HuH-7.5 (cell line): ENCODE measurements at places on chromosomes 2 and 18.
A peak's percentile ranks its signal among the peaks of the same experiment; 100 is the strongest.

DNA sequence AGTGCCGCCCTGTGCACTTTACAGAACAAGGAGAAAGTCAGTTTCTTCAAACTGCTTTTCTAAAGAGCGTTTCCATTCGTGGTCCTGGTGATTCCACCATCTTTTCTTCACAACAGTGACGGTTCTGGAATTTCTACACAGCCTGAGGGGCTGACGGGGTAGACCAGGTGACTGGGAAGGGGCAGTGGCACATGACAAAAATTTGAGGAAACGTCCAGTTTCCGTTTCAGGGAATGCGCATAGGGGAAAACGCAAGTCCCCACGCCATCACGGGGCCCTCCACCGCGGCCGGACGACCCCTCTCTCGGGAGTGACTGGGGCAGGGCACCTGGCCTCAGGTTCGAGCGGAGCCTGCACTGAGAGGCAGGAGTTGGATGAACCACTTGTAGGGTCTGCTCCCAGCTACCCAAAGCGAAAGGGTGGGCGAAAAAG, 980 bp upstream of the SPTBN1 start:
- DNase-seq: peak; percentile 31

DNA sequence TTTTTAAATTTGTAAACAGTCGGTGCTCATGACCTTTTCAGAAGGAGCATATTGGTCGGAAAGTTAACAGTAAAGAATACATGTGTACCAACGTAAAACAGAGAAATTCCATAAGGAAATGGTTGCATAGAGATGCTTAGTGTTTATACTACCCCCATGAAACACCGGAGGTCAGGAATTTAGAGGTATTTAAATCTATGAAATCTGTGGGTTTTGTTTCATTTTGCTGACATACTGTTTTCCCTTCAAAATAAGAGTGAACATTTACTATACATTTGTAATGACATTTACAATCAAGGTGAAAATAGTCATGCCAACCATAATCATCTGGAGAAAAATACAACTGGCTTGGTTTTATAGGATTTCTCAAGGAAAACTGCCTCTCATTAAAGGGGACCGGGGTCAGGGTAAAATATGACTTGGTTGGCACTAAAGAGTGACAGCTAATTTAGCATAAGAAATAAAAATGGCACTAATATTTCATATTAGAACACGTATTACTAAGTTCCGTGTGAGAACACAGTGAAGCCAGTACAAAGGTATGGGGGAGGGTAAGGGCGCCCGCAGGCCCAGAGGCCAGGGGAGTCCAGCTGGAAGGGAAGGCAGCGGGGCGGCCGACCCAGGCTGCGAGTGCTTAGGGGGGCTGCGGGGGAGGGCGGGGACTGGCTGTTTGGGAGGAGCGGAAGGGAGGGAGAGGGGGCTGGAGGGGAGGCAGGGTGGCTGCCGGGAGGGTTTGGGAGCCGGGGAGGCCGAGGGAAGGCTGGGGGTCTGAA, 1.1 kb upstream of the RNU4ATAC start:
- peak; percentile 22 for DNase-seq

DNA sequence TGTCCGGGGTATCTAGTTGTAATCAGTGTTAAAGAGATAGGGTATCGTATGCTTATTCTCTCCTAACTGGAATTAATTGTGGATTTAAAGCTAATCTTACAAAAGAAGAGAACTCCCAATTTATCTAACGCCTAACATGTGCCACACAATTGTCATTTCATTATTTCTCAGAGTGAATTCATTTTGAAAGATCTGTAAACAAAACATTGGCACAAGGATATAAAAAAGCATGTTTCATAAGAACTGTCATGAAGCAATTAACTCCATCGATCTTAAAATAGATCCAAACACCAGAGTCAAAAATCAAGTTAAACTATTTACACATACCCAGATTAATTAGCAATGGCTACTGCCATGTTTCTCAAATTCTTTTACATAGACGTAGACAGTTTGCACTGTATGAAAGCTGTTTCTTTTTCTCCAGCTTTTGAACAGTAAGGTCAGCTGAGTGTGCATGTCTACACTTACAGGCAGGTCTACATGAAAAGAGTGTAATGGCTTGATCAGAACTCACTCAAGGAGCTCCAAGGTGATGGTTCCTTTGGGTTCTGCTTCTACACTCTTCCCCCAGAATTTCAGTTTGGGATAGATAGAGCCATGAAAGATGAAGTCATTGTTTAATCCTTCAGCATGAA, 38.8 kb downstream of the CABYR start:
- no peak for DNase-seq

GRCh38 chr2:149566652-149567051, 20.9 kb downstream of the MMADHC start:
- no peak for DNase-seq

- no peak for DNase-seq
Measured at GRCh38 chr2:239601201-239601851, 200.5 kb upstream of the HDAC4 start.

- DNase-seq: no peak
Measured at GRCh38 chr18:79216176-79216575, 147.0 kb downstream of the ATP9B start.

DNA sequence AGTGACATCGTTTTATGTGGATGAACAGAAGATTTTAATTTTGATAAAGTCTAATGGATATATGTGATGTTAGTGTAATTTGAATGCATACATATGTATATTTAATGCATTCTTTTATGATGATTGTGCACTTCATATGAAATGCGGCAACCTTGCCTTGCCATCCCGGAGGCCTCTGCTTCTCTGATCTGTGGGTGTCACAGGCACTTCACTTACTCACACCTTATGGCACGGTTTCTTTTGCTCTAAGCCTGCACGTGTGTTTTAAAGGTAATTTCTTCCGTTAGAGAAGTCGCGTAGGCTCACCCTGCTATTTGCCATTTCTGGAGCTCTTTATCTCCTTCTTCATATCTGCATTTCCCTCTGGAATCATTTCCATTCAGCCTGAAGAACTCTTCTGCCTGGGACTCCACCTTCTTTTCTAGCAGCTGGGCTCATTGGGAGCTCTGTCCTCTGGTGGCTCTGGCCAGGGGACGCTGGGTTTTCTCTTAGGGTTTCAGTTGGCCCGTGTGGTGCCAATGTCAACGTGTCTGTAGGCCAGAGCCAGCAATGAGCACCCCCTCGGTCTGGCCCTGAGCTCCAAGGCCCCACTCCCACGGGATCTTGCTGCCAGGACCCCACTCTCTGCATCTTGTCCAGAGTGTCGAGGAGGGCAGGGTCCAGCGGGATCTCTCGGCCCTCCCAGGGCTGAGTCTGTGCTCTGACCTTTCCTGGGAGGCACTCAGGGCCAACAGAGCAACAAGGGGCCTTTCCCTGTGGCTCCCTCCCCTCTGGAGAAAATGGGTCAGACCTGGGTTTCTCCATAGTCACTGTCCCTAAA, 97.3 kb downstream of the RTP5 start:
- DNase-seq: no peak

- DNase-seq: no peak
Measured at GRCh38 chr2:200863782-200864175, 679 bp downstream of the CLK1 start.

GRCh38 chr2:203062126-203062525, 47.5 kb downstream of the NBEAL1 start:
- no peak for DNase-seq

- DNase-seq: no peak
Measured at GRCh38 chr2:205629091-205629776, 53.1 kb upstream of the NRP2 start.

- peak; percentile 33 for DNase-seq
Measured at GRCh38 chr2:46697830-46698323, 217.7 kb downstream of the MCFD2 start.

DNA sequence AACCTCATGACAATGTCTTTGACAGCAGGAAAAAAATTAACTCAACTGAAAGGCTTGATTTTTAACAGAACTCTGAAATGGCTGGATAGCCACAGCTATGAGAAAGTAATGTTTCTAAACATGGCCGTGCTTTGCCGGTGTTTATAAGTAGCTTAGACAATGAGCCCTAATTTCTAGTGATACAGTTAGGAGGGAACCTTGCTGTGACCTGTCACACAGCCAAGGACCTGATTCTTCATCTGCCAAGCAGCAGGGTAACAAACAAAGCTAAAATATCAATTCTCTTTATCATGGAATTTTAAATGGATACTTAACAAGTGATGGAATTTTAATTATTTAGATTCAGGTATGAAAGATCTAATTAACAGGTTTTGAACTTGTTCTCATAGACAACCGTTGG, 24.3 kb upstream of the DYNC2LI1 start:
- DNase-seq: no peak

GRCh38 chr2:68151037-68151436, 6.7 kb upstream of the PNO1 start:
- DNase-seq: no peak

GRCh38 chr18:24735624-24736231, 275.3 kb downstream of the HRH4 start:
- DNase-seq: no peak

DNA sequence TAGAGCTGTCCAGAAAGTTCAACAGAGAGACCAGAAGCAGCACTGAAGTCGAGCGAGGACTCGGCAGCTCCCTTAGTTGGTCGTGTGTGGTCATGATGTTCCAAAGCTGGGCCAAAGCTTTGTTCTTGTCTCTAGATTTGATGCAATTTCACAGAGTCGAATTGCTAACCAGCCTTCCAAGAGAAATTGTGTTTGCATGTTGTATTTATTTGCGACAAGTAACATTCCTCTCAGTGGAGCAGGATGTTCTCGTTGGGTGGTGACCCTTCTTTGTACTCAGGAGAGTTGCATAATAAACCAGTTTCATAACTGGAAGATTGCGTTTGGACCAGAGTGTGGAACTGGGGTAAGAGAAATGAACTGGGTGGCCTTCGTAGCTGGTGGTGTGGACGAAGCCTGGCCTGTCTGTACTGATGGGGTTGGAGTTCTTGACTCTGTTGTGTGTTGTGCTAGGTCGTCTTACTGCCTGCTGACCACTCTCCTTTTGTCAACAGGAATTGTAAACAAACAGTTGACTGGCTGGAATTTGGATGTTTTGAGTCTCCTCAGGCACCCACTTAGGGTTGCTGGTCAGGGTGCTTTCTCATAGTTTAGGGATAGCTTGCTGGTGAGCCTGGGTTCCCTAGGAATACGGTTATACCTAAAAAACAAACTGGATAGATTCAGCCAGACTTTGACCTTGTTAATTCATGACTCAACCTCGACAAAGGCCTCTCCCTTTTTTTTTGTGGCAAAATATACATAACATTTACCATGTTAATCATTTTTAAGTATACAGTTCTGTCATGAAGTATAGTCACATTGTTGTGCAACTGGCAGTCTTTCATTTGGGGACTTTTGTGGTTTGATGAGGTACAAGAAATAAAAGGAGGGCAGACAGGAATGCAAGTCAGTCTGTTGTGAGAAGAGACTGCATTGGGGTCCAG, 28.9 kb upstream of the TOGARAM2 start:
- no peak for DNase-seq

- no peak for DNase-seq
Measured at GRCh38 chr2:156687715-156688114, 251.5 kb downstream of the GPD2 start.

DNA sequence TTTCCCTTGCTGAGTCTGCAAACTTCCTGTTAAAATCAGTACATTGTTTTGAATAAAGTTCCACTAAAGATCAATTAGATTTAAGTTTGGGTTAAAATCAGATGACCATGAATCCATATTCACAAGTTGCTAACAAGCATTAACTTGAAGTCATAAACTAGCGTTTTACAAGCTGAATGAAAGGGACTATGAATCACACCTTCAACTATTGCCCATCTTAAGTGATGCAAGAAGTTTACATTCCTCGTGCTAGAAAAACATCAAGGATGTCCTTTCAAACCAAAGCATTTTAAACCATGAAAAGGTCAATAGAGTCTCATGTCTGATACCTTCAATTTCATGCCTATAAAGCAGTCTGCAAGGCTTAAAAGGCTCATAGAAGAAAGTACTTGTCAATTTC, 257.2 kb upstream of the SYT4 start:
- DNase-seq: no peak

- no peak for DNase-seq
Measured at GRCh38 chr2:205709319-205709718, 27.0 kb downstream of the NRP2 start.
